ENCODE measurements at places on chromosomes 16 and 17.
A peak's percentile ranks its signal among the peaks of the same experiment; 100 is the strongest.

GRCh38 chr17:75105126-75106080 is 4.4 kb upstream of the ARMC7 start:
- DNase-seq = peak; percentile 59

DNA sequence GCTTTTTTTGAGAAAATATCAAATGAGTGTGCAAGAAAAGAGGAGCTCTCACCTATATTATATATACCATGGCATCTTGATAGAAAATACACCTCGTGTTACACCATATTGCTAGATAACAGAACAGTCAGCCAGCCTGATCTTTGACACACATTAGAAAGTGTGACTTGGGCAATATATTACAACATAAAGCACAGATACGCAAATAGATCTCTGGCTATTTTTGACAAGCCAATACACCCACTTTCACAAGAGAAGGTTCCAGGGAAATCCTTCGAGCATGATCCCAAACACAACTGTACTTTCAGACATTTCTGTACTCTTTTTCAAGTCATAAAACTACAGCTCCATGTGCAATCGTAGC is 9.4 kb downstream of the GGA2 start:
- DNase-seq = no peak

DNA sequence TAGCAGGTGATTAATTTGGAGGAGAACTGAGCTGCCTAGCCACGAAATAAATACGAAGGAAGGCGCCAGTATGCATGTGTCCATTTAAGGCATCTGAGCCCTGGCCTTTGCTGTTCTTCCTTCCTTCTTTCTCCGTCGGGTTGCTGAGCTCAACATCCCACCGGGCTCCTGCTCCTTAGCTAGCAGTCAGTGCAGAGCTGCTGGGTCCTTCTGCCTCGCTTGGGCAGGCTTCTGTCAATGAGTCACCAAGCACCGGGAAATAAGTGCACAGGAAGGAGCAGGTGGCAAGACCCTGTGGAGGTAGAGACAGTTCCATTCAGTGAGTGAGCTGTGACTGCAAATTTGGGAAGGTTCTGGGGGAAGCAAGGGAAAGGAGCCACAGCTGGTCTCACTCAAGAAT is 120.7 kb downstream of the CCDC182 start:
- DNase-seq = no peak

GRCh38 chr16:10326647-10327046 is 59.2 kb upstream of the ATF7IP2 start:
- DNase-seq = no peak

DNA sequence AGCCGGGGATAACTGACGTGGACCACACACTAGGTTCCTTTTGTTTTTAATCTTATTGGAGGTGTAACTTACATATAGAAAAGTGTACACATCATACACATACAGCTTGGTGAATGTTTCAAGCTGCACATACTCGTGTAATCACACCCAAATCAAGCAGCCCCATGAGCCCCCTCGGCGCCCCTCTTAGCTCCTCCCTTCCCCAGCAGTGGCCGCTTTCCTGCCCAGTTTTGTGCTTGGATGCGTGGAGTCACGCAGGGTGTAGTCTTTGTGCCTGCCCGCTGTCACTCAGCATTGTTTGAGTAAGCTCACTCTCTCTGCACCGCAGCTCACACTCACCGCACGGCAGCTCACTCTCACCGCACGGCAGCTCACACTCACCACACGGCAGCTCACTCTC is 151.7 kb upstream of the CHMP6 start:
- DNase-seq = no peak

DNA sequence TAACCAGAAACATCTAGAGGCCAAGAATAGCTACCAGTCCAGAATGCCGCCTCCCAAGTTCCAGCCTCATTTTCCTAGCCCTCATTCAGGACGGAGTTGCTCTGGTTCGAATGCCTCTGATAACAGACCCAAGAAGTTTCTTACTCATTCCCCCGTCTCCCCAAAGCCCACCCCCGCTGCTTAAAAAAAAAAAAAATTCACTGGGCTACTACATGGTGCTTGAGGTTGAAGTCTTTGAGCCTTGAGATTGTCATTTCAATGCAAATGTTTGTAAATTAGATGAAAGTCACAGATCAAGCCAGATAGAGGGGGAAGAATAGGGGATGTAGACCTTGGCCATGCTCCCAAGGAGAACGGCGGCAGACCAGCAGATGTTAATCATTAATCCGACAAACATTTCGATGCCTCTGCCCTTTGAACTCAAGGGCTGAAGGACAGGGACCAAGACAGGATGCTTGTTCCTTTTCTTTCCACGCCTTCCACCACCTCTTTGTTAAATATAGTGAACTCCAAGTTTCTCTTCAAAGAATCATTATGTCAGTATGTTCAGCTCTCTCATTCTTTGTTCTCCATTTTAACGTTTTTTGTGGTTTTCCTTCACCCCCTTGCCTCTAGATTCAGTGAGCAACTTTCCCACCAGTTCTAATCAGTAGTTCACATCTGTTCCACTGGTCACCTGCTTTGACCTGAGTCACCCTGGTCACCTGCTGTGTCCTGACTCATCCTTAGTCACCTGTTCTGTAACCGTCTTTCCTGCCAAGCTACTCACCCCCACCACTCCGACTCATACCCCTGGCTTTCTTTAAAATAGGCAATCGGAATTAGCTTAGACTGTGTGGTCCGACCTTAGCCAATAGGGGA is 190.3 kb downstream of the CPPED1 start:
- no peak for DNase-seq

GRCh38 chr16:28503470-28504259 is 3.0 kb downstream of the IL27 start:
- no peak for DNase-seq

DNA sequence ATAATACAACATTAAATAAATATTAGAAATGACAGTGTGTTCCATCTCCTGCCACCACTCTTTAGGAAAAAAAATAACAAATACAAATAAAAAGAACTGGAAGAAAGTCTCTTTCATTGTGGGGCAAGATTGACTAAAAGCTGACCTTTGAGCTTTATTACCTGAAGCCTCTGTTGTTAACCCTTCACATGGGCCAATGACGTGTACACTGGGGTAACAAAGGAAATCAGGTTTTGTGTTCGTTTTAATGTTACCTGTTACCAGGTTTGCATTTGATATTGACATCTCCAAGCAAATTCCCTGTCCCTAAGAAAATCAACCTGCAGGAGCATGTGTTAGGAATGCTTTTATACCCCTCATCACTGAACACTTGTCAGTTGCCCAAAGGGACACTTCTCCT is 39.0 kb downstream of the NLK start:
- DNase-seq = no peak

DNA sequence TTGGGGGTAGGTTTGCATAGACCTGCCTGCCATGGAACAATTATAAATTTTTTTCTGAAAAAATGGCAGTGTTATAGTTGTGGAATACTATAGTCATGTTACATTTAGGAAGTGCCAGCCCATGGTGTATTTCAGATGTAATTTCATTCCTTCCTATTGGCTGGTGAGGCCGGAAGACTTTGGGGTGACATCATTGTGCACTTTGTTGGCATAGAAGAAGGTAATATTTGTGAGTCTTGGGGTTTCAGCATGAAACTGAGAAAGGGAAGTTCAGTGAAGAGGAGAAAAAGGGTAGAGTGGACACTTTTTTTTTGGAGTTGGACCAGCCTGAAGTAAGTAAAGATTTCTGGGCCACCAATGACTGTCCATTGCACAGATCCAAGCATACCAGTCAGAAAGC is 16.0 kb upstream of the HEATR6 start:
- DNase-seq = no peak

DNA sequence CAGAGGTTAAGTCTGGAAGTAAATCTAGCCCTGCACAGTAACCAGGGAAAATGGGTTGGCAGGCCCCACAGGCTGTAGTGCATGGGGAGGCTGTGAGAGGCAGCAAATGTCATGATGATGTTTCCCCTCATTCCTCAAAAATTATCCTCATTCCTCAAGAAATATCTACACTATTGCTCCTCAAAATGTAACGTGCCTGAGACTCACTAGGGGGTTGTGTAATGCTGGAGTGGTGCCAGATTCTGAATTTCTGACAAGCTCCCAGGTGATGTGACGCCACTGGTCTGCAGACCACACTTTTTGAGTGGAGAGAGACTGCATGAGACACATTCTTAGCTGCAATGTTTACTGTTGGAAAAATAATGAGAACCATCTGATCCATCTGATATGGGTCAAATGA is 1.2 kb upstream of the MPP3 start:
- DNase-seq = no peak
